ENCODE measurements at places on chromosomes 7 and 10.

DNA sequence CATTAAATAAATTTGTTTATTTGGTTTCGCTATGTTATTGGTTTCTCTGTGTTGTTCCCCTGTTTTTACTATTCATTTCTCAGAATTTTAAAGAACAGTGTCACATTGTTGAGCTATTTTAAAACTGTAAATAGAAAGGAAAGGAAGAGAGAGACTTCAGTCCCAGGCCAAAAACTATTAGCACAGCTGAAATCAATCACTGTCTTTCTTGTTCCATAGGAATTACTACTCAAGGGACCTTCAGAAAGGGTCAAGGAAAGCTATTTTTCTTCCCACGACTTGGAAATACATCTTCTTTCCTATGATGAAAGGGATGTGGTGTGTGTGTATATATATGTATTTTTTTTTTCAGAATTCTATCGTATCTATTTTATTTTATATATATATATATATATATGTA is 29.0 kb upstream of the GNAT3 start:
- DNase-seq = no peak

GRCh38 chr7:38817526-38817925 is 91.5 kb downstream of the VPS41 start:
- no peak for DNase-seq

- DNase-seq = no peak
These were observed 29.2 kb upstream of the ATRNL1 start for GRCh38 chr10:115063701-115064658.

DNA sequence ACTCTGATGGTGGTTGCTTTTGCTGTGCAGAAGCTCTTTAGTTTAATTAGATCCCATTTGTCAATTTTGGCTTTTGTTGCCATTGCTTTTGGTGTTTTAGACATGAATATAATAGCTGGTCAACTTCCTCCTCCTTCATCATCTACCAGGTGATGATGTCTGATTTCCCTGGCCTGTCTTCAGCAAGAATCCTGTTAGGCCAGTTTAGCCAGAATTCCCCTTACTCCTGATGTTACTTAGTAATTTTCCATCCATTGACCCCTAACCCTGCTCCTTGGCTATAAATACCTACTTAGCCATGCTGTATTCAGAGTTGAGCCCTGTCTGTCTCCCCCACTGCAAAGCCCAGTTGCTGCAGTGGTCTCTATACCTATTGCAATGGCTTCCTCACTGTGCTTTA is 91.4 kb downstream of the ZNF777 start:
- DNase-seq = no peak

GRCh38 chr10:103804871-103805270 is 50.5 kb downstream of the SH3PXD2A start:
- DNase-seq = no peak

GRCh38 chr7:115113776-115114175 is 191.9 kb downstream of the MDFIC start:
- DNase-seq = no peak

DNA sequence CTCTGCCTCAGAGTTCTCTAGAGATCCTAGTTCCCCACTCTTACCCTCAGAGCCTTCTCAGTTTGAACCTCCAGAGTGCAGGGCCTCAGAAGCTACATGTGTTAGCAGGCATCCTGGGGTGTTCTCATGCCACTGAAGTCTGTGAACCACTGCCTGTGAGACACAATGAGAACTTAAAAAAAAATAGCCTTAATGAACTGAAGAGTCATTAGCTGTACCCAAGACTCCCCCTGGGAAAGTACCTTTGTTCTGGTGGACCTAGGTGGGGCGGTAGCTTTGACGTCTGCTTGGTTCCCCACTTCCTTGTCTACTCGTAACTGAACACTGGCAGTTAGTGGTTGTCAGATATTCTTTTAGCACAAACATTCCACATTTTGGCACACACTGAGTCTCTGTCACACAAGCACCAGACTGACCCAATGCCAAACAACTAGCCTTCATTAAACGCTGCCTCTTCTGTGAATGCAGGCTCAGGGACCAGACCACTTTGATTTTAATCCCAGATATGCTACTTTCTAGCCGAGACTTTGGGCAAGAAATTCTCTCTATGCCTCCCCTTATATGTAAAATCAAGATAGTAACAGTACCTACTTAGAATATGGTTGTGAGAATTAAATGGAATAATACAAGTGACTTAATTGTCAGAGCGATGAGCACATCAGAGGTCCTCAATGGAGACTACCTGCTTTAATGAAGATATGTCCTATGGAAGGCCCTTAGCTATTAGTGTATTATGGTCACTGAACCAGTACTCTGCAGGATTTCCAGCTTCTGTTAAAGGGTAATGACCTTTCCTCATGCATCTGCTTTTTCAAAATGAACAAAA is 75.3 kb upstream of the CC2D2B start:
- no peak for DNase-seq

- DNase-seq = no peak
These were observed 647.5 kb downstream of the TYW1 start for GRCh38 chr7:67644151-67644550.

DNA sequence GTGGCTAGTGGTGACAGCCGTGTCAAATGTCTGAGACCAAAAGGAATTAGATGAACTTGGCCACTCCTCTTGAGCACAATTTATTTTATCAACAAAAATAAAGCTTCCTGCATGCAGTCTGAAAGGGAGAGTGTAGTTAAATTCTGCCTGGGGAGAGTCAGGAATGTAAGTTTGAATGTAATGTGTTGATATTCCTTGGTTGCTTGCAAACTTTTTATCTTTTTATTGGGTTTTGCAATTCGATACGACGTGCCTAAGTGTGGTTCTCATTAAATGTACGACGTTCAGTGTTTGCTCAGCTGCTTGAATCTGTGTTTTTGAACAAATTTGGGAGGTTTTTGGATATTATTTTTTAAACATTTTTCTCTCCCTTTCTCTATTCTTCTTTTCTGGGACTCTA is 839.9 kb downstream of the CCSER2 start:
- DNase-seq = no peak

- DNase-seq = no peak
These were observed 68.6 kb upstream of the CACUL1 start for GRCh38 chr10:118823256-118823907.

DNA sequence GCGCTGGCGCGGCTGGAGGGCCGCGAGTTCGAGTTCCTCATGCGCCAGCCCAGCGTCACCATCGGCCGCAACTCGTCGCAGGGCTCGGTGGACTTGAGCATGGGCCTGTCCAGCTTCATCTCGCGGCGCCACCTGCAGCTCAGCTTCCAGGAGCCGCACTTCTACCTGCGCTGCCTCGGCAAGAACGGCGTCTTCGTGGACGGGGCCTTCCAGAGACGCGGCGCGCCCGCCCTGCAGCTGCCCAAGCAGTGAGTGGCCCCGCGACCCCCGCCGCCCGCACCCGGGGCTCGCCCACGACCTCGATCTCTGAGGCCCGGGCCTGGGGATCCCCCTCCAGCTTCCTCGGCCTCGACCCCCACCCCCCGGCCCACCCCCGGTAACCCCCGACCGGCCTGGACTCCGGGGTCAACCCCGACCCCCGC is 537 bp downstream of the FOXK1 start:
- no peak for DNase-seq

DNA sequence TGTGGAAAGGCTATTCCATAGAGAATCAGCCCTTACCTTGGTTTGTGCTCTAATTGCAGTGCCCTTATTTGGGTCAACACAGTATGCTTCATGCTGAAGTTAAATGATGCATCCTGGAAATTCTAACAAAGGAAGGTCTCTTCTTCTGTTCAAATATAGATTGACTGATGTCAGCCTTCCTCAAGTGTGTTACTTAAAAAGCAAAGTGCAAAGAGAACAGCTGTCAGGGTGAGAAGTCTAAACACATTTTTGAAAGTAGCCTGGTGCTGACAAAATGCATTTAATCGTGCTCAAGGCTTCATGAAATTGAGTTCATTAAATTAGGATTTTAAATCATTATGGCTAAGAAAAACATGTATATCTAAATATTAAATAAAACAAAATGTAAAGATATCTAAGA is 19.5 kb downstream of the AGR2 start:
- no peak for DNase-seq

DNA sequence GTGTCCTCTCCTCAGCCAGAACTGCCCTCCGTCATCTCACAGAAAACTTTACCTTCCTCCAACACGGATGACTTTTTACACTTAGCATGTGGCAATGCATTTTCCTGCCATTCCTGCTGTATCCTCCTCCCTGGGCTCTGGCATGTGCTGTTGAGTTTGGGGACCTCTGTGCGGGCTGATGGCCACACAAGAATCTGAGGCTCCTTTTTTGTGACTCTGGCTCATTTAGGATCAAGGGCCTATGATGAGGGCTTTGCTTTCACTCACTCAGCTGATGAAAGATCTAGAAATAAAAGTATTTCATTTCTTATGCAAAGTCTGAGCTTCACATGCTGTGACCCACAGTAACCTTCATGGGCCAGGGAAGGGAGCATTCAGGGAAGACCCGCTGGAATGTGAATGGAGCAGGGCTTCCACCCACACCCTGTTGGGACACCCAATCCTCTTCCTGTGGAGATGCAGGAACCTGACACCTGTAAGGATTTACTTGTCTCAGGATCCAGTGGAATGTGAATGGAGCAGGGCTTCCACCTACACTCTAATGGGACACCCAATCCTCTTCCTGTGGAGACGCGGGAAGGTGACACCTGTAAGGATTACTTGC is 500.3 kb upstream of the MKI67 start:
- no peak for DNase-seq

GRCh38 chr7:43148161-43148731 is 35.8 kb downstream of the HECW1 start:
- no peak for DNase-seq

DNA sequence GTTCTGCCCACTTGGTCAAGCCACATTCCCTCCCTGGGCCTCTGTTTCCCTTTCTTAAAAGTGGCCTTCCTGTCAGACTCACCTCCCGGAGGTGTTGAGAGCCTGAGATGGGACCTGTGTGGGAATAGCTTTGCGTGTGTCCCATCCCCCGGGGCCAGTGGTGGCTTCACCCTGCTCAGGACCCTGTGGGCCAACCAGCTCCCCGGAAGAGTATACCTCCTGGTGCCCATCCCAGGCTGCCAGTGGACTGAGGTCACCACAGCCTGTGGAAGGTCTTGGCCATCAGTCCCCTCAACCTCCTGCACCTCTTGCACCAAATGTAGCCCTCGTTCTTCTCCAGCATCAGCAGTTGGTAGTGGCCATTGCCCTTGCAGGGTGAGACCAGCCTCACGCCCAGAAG is 145.1 kb downstream of the RGS10 start:
- no peak for DNase-seq

- DNase-seq = peak; percentile 86
These were observed 350.0 kb downstream of the CRPPA start for GRCh38 chr7:16071246-16071857.

DNA sequence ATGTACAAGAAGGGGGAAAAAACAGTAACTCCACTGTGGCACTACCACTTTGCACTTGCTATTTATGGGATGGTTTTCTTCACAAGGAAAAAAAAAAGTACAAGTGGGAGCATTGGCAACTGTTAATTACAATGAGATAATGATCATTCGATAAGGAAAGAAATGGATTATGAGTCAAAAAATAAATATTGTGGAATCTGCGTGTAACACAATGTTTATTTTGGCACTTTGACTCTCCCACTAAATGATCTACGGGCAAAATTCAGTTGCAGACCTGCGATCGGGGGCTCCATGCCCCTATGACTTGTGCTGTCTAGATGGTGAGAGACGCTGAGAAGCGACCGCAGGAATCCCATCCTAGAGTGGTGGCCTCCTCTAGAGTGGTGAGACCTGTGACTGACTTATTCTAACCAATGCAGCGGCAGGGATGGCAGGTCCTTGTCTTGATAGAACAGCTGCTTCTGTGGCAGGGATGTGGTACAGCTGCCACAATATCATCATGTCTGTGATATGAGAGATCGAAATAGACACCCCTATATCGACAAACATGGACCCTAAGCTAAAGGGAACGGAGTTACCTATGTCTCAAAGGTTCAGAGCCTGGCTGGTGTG is 345.0 kb upstream of the KLF6 start:
- DNase-seq = no peak

- DNase-seq = no peak
These were observed 130.8 kb downstream of the PRPF18 start for GRCh38 chr10:13717571-13717935.

DNA sequence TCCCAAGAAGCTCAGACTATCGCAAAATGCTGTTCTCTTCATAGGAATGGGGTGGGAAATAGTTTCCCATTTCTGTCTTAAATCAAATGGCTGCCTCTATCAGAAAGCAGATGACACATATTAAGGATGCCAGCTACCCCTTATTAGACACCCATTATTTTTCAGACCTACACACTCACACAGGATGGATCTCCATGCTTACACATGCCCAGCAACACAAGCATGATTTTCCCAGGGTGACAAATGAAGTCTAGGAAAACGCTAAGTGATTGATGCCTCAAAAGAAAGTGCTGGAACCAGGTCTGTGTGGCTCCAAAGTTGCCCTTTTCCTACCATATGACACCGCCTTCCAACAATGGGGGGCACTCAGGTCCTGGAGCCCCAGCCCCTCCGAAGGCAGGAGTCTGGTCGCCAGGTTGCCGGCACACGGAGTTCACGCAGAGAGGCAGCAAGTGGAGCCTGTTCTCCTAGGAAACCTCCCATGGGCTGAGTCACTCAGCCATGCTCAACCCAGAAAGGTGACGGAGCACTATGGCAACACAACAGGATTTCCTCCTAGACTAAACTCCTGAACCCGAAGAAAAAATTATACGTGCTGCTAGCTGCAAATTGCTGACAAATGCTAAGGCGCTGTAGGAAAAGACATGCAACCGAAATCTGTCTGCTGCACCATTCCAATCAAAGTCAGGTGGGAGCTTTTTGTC is 19.8 kb downstream of the VOPP1 start:
- no peak for DNase-seq

- DNase-seq = peak; percentile 11
These were observed 89.2 kb downstream of the RBM20 start for GRCh38 chr10:110733218-110733952.

DNA sequence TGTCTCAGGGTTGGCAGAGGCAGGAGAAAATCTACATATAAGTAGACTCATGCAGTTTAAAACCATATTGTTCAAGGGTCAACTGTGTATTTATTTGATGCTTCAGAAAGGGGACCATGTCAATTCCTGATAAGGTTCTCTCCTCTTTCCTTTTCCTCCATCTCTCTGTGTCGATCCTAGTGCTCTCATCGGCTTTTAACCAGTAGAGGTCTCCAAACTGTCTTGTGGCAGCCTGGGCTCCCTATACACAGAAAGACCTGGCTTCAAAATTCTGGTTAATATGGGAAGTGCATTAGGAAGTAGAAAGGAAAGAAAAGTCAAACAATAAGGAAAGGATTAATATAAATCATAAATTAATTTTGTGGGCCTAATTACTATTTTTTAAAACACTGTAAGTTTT is 304.4 kb upstream of the C7orf33 start:
- peak; percentile 30 for DNase-seq

DNA sequence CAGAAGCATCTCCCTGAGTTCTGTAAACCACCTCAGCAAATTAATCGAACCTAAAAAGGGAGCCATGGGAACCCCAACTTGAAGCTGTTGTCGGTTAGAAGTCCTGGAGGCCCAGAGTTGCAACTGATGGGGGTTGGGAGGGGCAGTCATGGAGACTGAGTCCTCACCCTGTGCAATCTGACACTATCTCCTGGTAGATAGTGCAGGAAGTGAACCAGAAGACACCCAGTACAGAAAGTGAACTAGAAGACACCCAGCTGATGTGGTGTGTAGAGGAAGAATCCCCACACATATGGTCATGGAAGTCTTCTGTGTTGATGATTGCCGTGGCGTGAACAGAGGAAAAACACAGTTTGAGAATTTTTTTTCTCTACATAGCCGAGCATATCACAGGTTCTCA is 58.8 kb upstream of the SRRM3 start:
- no peak for DNase-seq

- DNase-seq = no peak
These were observed 196.7 kb downstream of the HGF start for GRCh38 chr7:81573128-81573527.
